Effector CD4-positive, alpha-beta T cell (primary cell): ENCODE measurements at places on chromosomes 12 and 14.

DNA sequence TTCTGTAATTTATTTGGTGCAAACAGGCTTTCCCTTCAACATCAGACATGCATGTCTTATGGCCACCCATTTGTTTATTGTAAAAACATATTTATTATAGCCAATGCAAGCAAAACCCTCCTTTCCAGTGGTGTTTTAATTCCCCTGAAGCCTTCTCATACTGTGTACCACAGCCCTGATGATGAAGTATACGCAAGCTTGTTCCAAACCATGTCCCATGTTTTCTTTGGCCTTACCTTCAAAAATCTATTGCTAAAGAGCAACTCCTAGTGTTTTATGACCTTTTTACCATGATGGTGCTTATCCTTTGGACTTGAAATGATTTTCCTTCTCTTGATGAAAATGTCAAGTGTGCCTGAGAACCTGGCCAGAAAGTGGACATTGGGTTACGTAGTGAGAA is 85.9 kb upstream of the CCDC91 start:
- no peak for DNase-seq

DNA sequence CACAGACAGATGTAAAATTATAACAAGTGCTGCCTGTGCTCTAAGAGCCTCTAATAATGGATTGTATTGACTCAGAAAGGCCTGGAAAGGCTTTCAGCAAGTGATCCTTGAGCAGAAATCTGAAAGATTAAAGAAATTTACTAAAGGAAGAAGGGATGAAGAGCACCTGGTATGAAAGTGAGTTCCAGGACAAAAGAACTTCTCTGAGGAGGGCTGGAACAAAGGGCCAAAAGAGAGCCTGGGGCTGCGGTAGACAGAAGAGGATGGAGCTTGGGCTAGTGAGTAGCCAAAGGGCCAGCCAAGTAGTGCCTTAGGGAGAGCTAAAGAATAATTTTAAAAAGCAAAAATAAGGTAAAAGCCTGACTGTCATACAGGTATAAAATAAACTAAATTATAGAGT is 44.0 kb downstream of the BCAT1 start:
- no peak for DNase-seq

- no peak for DNase-seq
Measured at GRCh38 chr12:54158610-54159009, 30.2 kb downstream of the SMUG1 start.

DNA sequence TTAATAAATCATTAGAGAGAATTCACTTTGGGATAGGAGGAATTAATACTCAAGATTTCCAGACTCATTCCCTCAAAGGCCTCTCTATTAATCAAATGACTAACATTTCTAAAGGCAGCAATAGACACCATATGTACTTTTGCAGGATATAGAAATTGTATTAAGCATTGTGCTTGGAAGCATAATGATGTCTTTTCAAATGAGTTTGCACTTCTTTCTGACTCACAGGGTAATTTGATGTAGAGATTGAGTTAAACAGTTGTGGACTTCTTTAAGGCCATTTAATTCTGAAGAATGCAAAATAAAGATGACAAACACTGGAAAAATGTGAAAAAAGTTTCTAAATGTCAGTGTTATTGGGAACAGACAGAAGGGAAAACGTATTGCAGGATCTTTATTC is 63.4 kb upstream of the CSRP2 start:
- DNase-seq, result no peak

DNA sequence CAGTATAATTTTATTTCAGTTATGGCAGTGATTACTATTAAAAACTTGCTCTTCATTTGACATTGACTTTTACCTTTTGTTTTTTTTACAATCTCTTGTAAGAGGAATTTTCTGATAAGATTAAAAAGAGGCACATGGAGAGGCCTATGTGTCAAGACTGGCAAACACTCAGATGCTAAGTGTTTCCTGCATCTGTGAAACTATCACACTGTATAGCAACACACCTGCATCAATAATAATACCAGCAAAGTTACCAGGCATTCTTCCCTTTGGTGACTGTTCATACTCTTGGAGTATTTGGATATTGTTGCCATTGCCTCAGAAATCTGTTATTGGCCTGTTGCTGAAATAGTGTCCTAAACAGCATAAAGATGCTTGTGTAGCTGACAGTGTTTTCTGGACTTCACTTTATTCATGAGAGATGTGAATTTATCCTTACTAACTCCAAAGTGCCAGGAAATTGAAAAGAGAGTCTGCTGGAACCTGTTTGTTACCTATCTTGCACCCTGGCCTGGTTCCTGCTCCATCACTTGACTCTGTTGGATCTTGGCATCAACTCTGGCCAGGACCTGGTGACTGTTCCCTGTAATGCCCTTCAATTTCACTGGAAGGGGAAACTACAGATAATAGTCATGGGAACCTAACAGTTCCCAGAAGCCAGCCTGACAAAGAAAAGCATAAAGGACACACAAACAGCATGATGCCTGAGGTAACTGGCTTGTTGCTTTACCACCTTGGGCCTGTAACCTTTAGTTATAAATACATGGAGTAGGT is 19.8 kb downstream of the SLC16A7 start:
- no peak for DNase-seq

DNA sequence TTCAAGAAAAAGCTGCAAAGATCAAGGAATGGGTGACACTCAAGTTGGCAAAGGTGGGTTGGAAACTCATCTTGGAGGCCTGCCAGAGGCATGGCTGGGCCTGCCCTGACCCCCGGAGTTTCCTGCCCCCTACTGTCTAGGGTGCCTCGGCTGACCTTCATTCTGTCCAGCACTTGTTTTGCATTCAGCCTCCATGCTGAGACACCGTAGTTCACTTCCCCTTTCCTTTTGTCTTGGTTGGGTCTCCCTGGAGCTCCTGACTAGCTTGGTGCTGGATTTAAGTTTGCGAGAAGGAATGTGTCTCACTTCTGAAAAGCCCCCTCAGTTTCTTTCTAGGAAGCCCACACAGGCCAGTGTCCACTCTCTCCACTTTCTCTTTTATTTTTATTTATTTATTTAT is 26.5 kb downstream of the PLEKHH1 start:
- DNase-seq, result no peak

- no peak for DNase-seq
Measured at GRCh38 chr12:116002890-116003536, 274.5 kb downstream of the MED13L start.

DNA sequence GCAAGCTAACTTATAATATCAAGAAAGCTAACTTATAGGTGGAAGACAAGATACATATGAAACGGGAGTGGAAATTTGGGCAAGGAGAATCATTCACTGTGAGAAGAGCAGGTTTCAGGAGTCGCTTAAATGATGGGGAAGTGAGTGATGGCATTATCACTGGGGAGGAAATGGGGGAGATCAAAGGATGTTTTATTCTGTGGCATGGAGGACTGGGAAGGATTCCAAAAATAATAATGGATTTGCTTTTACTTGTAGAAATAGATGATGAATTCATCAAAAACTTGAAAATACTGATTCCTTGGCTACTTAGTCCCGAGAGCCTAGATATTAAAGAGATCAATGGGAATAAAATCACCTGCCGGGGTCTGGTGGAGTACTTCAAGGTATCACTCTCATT is 47.8 kb downstream of the SAV1 start:
- no peak for DNase-seq

GRCh38 chr12:89307474-89308253 is 44.6 kb downstream of the DUSP6 start:
- no peak for DNase-seq

DNA sequence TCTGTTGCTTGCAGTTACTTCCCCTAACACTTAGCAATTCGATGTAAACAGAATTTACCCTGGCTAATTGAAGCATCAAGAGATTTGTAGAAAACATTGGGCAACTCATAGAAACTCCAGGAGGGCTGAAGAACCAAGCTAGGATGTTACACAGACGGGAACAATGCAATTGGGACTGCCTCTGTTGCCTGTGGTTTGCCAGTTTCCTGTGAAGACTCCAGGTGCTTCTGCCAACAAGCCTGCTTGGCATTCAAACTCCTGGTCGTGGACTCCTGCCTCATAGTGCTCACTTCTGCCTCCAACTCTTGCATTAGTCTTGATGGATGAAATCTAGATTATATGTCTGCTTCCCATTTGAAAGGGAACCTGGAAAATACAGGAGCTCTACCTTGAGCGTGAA is 246.0 kb downstream of the BMP4 start:
- no peak for DNase-seq

DNA sequence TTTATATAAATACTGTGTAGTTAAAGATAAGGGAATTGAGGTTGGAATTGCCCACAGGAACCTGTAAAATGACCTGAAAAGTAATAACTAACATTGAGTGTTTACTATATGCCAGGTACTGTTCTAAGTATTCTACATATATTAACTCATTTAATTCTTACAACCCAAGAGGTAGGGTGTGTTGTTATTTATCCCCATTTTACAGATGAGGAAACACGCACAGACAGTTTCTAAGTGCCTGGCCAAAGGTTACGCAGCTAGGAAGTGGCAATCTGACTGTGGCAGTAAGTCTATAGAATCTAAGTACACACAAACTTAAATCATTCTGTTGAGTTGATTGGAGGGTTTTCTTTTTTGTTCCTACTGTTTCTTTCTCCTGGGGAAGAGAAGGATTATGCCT is 1.1 kb upstream of the TSPAN31 start:
- DNase-seq, result no peak

GRCh38 chr12:80857311-80857710 is 80.4 kb downstream of the LIN7A start:
- DNase-seq, result no peak

GRCh38 chr12:55636853-55637252 is at the start of gene OR10P1:
OR10P1 (plus strand) TSS chr12:55636892; CDS start chr12:55636892, 0 bp downstream.
- no peak for DNase-seq

DNA sequence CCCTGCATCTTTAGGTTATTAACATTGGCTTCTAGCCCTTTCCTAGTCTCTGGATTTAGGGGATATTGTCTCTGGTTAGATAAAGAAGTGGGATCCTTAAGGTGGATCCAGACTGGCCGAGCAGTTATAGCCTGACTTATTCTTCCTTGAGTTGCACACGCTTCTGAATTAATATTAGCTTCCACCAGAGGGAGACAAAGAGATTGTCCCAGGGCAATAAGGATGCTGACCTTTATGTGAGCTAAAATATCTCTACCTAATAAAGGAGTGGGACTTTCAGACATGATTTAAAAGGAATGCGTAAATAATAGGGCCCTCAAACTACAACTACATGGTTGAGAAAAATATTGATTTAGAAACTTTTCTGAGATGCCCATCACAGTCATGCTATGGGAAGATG is 139.7 kb downstream of the SLCO1B3 start:
- DNase-seq, result no peak

- no peak for DNase-seq
Measured at GRCh38 chr14:50832935-50833630, 2.1 kb upstream of the NIN start.

DNA sequence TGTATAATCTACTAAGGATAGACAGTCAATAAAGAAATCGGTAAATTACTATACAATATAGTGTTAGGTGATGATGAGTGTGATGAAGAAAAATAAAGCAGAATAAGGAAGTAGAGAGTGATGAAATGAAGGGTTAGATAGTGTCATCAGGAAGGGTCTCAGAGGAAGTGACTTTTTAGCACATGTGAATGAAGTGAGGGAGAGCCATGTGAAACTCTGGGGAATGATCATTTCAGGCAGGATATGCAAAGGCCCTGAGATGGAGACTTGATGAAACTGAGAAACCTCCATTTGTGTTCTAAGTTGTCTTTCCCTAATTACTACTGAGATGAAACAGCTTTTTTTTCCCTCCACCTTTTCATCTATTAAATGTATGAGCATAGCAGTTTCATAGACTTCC is 19.4 kb upstream of the GNPTAB start:
- DNase-seq, result no peak

DNA sequence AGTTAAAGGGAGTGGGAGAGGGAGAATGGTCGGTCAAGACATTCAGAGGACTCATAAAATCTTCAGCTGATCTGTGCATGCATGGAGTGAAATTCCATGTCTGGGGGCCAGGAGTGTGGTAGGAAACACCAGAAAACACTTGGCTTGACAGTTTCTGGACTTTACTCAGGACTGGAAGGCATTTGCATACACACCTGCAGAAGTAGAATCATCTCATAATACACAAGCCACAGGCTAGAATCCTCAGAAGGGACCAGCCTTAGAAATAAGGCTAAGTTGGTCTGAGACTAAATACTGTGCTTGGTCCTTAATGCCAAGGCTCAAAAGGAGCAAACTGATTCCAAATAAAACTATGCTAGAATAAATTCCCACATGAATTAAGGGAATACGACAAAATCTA is 328.1 kb upstream of the KITLG start:
- no peak for DNase-seq

GRCh38 chr12:108663324-108664015 is 29.8 kb upstream of the SELPLG start:
- no peak for DNase-seq

DNA sequence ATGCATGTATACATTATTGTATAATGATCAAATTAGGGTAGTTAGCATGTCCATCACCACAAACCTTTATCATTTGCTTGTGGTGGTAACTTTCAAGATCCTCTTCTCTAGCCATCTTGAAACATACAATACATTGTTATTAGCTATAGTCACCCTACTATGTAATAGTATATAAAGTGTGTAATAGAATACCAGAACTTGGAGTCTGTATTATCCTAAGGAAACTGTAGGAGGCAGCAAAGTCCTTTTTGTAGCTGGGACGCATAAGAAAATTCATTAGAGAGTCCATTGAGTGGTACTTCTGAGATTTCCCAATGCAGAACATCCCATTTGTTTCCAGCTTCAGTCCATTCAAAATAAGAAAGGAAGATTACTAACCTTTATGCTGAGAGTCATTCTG is 325.9 kb upstream of the LRFN5 start:
- DNase-seq, result no peak
